B cell (primary cell): ENCODE measurements at places on chromosomes 12 and 14.

DNA sequence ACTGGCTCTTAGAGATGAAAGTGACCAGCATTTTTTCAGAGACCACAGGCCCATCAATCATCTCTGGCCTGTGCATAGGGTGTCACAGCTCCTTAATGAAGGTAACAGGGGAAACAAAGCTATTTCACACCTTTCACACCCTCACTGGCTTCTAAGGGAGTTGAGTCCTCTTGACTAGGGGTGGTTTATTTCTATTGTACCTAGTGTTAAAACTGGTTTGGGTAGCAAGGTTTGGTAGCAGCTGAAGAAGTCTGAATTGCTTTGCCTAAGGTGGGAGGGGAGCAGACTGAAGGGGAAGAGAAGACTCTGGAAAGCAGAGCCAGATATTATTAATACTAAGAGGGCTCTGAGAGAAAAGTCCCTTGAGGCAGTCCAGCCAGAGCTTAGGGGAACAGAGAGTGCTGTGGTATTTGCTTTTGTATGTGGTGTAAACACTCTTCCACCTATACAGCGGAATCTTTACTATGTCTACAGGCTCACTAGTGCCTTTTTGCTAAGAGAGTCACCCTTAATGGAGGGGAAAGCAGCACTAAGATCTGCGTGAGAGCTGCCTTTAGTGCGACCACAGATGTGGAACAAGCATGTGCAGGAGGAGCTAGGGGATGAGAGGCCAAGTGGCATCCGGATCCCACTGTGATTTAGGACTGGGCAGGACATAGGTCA, 95.8 kb downstream of the STXBP6 start:
- no peaks in the 10 kb centered on the region for H3K36me3 ChIP-seq
- H3K4me3 ChIP-seq, result no peak overlapping the region
- H3K27ac ChIP-seq, result no peak overlapping the region
- DNase-seq, result no peak

DNA sequence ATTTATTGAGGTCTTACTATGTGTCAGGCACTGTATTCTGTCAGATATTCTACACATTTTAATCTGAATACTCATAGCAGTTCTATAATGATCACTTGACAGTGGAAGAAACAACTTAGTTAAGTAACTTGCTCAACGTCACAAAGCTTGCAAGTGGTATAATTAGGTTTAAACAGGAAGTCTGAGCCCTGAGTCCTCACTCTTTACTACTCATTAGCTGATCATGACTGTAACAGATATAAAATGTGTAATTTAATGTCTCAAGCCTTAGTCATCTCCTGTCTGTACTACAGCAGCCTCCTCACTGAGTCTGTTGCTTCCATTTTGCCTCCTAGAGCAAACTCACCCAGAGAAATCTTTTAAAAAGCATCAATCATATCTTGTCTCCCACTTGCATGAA, 38.9 kb downstream of the PPP4R4 start:
- no peak for DNase-seq
- H3K36me3 ChIP-seq, result no peaks in the 10 kb centered on the region
- no peak overlapping the region for H3K4me3 ChIP-seq

GRCh38 chr12:60106214-60106613, 510.4 kb downstream of the SLC16A7 start:
- no peak for DNase-seq
- H3K4me1 ChIP-seq, result no peaks in the 10 kb centered on the region

DNA sequence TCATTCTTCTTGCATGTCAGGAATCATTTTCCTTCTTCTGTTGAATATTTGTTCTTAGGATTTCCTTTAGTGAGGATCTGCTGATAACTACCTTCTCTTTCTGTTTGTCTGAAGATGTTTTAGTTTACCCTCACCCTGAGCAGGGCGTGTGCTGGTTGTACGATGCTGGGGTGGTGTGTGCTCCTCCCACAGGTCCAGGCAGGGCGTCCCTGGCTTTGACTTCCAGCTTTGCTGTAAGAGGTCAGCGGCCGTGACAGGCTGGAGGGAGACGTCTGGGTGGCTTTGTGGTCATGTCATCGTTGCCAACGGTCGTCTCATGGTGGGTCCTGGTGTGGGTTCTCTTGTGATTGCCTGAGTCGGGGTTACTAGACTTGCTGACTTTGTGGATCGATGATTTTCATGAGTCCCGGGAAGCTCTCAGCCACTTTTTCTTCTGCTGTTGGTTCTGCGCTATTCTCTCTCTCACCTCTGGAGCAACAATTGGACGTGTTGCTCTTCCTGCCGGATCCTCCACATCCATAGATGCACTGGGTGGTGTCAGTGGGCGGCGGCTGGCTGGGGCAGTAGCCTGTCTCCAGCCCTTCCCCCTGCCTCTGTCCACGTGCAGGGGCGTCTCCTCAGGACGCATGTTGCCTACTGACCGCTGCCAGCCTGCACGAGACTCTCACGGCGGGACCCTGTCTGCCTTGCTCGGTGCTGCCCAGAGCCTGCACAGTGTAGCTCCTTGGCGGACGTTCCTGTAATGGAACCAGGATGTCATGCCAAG, 8.4 kb downstream of the PACS2 start:
- no peak overlapping the region for H3K4me3 ChIP-seq
- H3K4me1 ChIP-seq, result no peaks in the 10 kb centered on the region
- no peak overlapping the region for H3K27ac ChIP-seq
- H3K27me3 ChIP-seq, result no peaks in the 10 kb centered on the region

GRCh38 chr14:78486621-78487020, 316.4 kb downstream of the NRXN3 start:
- H3K4me3 ChIP-seq, result no peak overlapping the region
- H3K27me3 ChIP-seq, result no peaks in the 10 kb centered on the region
- H3K36me3 ChIP-seq, result no peaks in the 10 kb centered on the region
- DNase-seq, result no peak

DNA sequence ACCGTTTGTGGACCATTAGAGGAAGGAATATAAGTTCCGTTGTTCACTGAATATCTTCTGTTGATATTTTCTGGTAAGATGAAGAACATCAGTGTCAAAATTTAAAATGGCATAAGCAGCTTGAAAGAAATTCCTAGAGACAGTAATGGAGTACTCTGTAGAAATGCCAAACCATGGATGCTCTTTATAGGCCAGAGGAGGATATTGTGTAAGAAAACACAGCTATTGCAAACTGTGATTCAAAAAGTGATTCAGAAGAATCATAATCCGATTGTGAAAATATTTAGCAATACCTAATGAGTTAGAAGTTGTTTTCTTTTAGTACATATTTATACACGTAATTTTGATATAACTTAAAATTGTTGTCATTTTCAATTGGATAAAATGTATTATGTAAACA, 102.8 kb downstream of the SLC16A7 start:
- no peak for DNase-seq
- no peaks in the 10 kb centered on the region for H3K27me3 ChIP-seq
- H3K4me3 ChIP-seq, result no peak overlapping the region
- no peaks in the 10 kb centered on the region for H3K36me3 ChIP-seq
- no peak overlapping the region for H3K27ac ChIP-seq

GRCh38 chr12:13079440-13079906, 24.0 kb downstream of the GSG1 start:
- no peak overlapping the region for H3K27ac ChIP-seq
- H3K27me3 ChIP-seq, result no peaks in the 10 kb centered on the region
- DNase-seq, result no peak
- H3K36me3 ChIP-seq, result peaks cover 11% of the 10 kb centered on the region
- H3K4me3 ChIP-seq, result no peak overlapping the region
- H3K4me1 ChIP-seq, result no peaks in the 10 kb centered on the region

GRCh38 chr12:226401-226800, 12.4 kb upstream of the SLC6A12 start:
- no peak overlapping the region for H3K27ac ChIP-seq
- no peak for DNase-seq
- H3K4me1 ChIP-seq, result no peaks in the 10 kb centered on the region
- H3K36me3 ChIP-seq, result no peaks in the 10 kb centered on the region

- DNase-seq, result no peak
- no peak overlapping the region for H3K27ac ChIP-seq
- H3K4me1 ChIP-seq, result no peaks in the 10 kb centered on the region
- no peaks in the 10 kb centered on the region for H3K36me3 ChIP-seq
- no peak overlapping the region for H3K4me3 ChIP-seq
- no peaks in the 10 kb centered on the region for H3K27me3 ChIP-seq
Observed at GRCh38 chr12:59088673-59089072, 168.4 kb upstream of the LRIG3 start.

DNA sequence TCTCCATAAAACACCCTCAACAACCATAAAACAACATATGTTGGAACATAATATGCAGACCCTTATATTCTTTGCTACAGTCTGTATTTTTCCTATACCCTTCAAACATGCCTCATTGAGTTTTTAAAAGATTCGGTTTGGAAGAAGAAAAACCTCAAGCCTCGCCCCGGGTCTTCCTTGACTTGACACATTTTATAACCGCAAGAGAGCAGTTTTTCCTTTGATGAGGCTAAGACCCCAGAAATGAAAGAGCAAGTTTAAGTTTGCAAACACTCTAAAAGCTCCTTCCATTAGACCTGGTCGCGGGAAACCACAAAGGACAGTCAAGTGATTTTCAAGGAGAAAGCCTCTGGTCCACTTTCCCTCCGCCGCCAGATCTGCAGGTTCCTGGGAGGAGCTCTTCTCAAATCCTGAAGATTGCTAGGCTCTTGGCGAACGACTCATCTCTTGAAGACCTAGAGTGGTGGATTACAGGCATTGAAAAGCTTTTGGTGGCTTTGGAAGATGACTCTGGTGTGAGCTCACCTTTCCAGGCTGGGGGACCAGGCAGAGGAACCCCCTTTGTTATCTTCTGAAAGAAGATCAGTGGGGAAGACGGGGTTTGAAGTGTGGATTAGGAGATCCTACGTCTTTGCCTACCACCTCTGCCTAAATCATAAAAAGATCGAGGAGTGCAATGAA, at the start of gene ASCL4:
ASCL4 (plus strand) TSS at position 356 of the 681 bp plus-strand sequence. CDS start 515 bp downstream, outside the sequence.
- H3K36me3 ChIP-seq, result no peaks in the 10 kb centered on the region
- peaks cover 23% of the 10 kb centered on the region for H3K4me1 ChIP-seq
- no peak for DNase-seq
- no peak within 1 kb of the TSS for H3K4me3 ChIP-seq
- H3K27me3 ChIP-seq, result peaks cover 35% of the 10 kb centered on the region
